ENCODE measurements at places on chromosomes 1 and 21.
A peak's percentile ranks its signal among the peaks of the same experiment; 100 is the strongest.

- no peak for DNase-seq
These were observed 3.5 kb downstream of the TIE1 start for GRCh38 chr1:43304314-43304681.

DNA sequence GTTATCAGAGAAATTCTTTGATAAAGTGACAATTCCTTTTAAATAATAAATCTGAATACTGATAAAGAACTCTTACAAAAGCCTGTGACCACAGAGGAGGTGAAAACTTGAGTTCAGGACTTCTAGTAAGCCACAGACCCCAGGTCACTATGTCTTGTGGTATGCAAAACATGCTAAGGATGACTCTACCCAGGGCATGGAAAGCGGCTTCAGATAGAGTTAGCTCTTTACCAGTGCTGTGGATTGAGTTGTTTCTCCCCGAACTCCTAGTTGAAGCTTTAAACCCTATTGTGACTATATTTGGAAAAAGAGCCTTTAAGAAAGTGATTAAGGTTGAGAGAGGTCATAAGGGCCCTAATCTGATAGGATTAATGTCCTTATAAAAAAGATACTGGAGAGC lies 42.3 kb downstream of the HLX start:
- no peak for DNase-seq

- no peak for DNase-seq
These were observed 119.8 kb upstream of the PTGFR start for GRCh38 chr1:78370779-78371482.

- no peak for DNase-seq
These were observed 124.2 kb downstream of the GRIK3 start for GRCh38 chr1:36909946-36910725.

DNA sequence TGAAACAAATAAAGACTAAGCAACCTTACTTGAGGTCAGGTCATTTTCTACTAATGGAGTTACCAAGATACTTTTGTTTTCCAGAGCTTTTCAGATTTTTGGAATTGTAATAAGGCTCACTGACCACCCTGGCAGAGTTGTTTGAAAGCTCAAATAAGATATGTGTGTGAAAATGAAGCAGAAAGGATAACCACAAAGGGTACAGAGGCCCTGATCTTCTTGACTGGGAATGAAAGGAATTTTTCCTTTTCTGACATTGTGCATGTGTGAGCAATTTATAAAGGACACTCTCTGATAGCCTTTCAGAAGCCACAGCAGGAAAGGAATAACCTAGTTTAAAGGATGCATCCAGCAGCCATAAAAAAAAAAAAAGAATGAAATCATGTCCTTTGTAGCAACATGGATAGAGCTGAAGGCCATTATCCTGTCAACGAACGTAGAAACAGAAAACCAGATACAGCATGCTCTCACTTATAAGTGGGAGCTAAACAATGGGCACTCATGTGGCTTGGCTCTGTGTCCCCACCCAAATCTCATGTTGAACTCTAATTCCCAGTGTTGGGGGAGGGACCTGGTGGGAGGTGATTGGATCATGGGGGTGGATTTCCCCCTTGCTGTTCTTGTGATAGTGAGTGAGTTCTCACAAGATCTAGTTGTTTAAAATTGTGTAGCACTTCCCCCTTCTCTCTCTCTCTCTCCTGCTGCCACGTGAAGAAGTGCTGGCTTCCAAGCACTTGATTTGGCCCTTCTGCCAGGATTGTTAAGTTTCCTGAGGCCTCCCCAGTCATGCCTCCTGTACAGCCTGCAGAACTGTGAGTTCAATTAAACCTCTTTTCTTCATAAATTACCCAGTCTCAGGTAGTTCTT lies 3.1 kb upstream of the SRP9 start:
- DNase-seq: no peak

GRCh38 chr1:183807549-183808168 lies 2.7 kb downstream of the RGL1 start:
- no peak for DNase-seq

- DNase-seq: no peak
These were observed 122.5 kb downstream of the TRIM33 start for GRCh38 chr1:114388432-114389003.

- DNase-seq: no peak
These were observed 75.9 kb downstream of the KIF1B start for GRCh38 chr1:10286244-10286643.

DNA sequence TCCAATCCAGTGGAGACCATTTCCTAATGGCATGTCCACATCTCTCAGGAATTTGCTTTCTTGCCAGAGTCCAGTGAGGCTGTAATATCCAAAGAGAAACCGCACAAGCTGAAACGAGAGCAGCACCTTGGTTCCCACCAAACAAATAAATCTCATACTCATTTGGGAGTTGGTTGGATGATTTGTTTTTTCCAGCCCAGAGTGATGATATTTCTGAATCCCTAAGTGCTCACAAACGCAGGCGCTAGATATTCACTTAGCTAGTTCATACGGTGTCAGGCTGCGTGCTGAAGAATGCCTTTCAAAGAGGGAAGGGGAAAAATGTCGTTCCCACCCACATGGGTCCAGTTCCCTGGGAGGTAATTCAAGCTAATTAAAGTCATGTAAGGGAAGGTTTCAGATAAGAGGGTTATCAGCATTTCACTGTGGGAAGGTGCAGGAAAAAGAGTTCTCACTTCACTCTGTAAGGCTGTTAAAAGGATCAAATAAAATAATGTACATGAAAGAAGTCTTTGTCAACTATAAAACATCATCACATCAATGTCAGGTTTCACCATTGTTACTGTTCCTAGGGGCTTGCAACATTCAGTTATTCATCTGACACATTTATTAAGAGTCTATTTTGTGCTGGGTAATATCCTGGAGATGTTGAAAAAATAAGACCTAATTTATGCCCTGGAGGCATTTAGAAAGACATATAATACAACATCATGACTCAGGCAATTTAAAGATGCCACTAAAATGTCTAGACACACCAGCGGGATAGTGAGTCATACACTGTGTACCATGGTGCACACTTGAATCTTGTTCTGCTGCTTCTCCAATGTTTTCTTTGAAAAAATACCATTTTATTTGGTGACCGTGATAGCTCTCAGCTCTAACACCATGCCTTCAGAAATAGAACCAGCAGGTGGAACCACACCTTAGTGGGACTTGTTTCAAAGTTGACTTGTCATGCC lies 19.3 kb downstream of the DPT start:
- no peak for DNase-seq

GRCh38 chr1:117534995-117535467 lies 70.8 kb upstream of the TENT5C start:
- DNase-seq: peak; percentile 69

DNA sequence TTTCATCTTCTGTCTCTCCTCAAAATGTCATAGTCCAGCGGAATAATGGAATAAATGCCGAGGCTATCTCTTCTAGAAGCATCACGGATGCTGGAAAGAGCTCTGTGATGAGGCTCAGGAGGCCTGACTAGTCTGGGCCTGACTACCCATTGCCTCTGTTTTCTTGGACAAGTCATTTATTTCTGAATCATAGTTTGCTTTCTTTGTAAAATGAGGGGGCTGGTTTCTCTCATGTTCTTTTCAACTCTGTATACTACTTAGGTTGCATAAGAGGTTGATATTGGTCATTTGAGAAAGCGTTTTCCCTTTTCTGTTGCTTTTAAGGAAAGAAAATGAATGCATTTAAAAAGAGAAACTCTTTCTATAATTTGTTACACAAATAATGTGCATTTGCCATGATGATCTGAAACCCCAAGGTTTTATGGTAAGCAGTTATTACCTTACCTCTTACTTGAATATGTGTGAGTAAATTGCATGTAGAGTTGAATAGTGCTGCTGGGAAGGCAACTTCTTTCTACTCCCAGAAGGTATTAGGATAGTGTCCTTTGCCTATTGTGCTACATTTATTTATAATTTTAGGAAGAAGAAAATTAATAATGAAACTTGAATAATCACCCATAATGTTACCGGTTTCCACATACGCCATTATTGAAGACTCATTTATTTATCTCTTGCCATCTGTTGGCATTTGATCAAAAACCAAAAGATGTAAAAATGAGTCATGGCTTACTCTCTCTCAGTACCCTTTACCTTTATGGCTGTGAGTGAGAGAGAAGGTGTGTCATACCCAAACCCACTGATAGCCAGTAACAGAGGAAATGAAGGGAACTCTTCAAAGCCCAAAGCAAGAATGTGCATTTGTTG lies 179.1 kb downstream of the FASLG start:
- DNase-seq: no peak

DNA sequence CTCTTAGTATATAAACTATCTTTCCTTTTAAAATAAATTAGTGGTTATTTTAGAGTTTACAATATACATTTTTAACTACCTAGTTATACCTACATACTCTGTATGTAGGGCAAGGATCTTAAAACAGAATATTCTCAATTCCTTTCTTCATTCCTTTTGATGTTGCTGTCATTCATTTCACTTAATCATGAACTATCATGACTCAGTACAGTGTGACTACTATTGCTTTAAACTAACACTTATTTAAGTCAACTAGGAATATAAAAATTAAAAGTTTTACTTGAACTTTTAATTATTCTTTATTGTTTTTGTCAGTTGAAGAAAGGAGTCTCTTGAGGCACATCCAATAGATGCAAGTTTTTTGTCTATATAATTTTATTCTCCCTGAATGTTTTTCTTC lies 726.4 kb downstream of the BRINP3 start:
- DNase-seq: no peak

DNA sequence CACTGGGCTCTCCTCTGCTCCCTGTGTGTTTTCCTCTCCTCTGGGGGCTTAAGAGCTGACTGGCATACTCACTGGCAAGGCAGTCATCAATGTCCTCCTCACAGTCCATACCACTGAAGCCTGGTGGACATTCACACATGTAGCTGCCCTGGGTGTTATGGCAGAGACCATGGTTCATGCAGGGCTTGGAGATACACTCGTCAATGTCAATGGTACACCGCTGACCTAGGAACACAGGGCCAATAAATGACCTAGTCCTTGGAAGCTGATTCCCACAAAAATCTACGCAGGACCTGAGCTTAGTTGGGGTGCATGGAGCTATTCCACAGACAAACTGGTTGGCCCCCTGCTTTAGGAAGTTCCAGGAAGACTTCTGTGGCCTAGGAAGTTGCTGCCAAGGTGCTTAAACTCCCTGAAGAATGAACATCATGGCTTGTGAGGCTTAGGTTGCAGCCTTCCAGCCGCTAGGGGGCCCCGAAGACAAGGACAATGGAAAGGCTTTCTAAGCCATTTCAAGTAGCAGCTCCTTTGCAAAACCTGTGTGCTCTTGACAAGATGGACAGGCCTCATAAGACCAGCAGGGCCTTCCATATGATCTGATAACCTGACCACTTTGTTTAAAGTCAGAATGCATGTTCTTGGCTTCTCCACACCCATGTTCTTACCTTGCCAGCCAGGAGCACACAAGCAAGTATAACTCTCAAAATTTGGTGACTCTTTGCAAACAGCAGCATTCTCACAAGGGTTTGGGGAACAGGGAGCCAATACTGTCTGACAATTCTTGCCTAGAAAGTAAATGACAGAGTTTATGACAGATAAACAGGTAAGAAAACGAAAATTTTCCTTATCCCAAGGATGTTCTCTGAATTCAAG lies 52.3 kb upstream of the ADAM30 start:
- DNase-seq: peak; percentile 87
